ENCODE measurements at places on chromosomes 5 and 9.

- no peak for DNase-seq
Measured at GRCh38 chr5:52603778-52604554, 183.8 kb upstream of the ITGA1 start.

DNA sequence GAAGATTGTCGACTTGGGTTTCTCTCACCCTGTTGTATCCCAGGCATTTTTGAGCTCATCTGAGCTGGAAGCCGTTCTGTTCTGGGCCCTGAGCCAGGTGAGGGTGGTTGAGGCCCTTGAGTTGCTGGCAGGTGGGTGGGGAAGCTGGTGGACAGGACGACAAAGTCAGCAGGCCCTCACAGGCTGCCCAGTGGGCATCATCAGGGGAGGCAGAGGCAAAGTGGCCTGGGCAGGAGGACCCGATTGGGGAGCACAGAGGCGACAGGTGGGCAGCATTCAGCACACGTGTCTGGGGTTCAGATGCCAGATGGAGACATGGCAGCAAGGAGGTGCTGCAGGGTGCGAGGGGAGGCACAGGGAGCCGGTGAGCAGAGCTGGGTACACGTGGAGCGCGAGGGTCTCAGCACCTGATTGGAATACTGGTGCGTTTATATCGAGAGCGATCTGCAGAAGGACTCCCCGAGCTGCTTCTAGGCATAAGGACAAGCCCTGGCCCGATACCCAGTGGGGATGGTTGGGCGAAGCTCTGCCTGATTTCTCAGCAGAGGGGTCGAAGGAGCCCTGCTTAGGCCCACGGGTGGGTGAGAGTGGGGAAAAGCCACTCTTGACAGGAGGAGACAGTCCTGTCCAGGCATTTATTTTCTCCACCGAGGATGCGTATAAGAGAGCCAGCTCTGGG is 49.0 kb upstream of the SUSD3 start:
- DNase-seq = no peak

GRCh38 chr9:33249983-33250382 is 10.0 kb downstream of the SPINK4 start:
- no peak for DNase-seq

GRCh38 chr5:98880598-98880997 is 48.2 kb downstream of the CHD1 start:
- DNase-seq = no peak

DNA sequence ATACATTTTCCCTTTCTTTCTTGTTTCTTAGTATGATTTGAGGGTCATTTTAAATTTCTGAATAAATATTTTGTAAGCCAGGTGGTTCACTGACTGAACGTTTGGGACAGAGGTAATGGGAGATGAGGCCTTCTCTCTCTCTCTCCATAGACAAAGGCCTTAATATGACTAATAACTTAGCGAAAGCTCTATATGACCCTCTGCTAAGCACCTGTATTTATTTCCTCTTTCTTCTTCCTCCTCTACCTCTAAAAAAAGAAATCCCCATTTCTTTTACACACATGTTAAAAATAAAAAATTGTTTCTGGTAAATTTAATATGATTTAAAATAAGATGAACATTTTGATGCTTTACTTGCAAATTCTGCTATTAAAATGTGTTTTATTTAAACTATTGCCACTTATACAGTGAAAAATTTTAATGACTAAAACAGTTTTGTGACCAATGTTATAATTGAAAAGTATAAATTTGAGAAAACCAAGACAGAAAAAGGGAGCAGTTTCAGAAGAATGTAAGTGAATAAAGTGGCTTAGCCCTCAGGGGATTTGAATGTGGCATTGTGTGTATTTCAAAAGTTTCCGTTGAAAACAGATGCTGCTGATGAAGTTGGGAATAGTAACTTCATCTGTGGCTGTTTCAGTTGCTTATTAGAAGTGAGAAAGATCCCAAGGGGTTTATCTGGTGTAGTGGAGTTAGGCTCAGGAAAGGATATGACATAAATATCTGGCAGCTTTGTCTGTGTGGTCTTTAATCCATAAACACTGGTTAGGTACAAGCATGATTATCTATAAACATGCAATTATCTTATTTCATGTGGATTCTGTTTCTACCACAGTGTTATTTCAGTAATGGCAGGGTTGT is 128.6 kb upstream of the GRHPR start:
- no peak for DNase-seq

- no peak for DNase-seq
Measured at GRCh38 chr5:96771395-96771794, 36.4 kb downstream of the ERAP1 start.

- no peak for DNase-seq
Measured at GRCh38 chr5:82719368-82719767, 357.8 kb downstream of the TMEM167A start.

- DNase-seq = no peak
Measured at GRCh38 chr9:89435071-89435823, 62.7 kb downstream of the SEMA4D start.

DNA sequence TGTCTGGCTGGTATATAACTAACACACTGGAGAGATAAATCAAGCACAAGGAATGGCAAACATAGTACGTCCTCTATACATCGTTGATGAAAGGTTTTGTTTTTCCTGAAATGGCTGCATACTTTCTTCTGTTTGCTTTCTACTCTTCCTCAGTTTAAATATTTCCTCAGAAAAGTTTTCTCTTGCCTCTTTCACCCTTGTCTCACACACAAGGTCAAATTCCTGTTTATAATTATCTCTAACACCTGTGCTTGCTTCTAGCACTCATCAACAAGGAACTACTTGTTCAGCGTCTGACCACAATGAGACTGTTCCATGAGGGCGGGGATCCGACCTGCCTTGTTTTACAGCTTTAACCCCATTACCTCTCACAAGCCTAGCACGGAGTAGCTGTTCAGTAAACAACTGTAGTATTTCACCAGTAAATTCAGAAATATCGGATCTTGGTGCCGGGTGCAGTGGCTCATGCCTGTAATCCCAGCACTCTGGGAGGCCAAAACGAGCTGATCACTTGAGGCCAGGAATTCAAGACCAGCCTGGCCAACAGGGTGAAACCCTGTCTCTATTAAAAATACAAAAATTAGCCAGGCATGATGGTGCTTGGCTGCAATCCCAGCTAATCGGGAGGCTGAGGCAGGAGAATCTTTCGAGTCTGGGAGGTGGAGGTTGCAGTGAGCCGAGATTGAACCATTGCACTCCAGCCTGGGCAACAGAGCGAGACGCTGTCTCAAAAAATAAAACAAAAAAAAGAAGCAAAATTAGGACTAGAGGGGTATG is 37.0 kb downstream of the NR6A1 start:
- DNase-seq = no peak

GRCh38 chr9:14909961-14910805 is at the start of gene FREM1:
TSS of gene FREM1 (minus strand) at chr9:14910428. CDS start at chr9:14868977, 41,451 bp downstream.
- no peak for DNase-seq

- DNase-seq = no peak
Measured at GRCh38 chr9:37936965-37937364, 33.0 kb upstream of the SLC25A51 start.

- DNase-seq = no peak
Measured at GRCh38 chr9:98924946-98925820, 18.5 kb upstream of the COL15A1 start.

GRCh38 chr9:129864991-129865647 is 29.9 kb downstream of the USP20 start:
- DNase-seq = no peak

All from stimulated activated CD4-positive, alpha-beta T cell treated with anti-CD3 and anti-CD28 coated beads, Interleukin-15, amount 100 ng/mL, for 1 hour (primary cell).